ENCODE measurements at places on chromosomes 2 and 18. TPM values are rescaled to one million over a fixed set of nuclear protein-coding genes. Genes with fewer than 3 reads are reported as not detected.

DNA sequence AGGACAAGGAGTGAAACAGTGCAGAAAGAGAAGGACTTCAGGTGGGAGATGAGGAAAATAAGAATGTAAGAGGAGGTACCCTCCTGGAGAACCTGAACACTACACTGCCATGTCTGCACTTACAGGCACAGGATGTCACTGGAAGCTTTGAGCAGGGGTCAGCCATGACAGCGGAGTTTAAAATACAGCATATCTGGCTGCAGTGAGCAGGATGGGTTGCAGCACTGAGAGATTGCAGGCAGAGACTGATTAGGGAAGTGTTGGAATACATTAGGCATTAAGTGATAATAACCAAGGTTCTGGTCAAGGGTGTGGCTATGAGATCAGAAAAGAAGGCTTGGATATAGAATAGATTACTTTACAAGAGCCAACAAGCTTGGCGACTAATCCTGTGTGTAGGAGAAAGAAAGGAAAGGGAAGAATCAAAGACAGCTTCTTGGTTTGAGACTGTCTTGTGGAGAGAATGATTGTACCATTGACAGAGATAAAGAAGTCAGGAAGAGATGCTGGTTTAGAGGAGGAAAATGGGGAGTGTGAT, 171.1 kb upstream of the RBMS1 start:
- no peak overlapping the region for H3K4me3 ChIP-seq
- H3K27me3 ChIP-seq: no peaks in the 10 kb centered on the region
- no peaks in the 10 kb centered on the region for H3K4me1 ChIP-seq
- H3K27ac ChIP-seq: no peak overlapping the region

- no peaks in the 10 kb centered on the region for H3K27me3 ChIP-seq
- H3K27ac ChIP-seq: peak overlapping the region; percentile 69
- H3K36me3 ChIP-seq: no peaks in the 10 kb centered on the region
- no peak overlapping the region for H3K4me3 ChIP-seq
- H3K4me1 ChIP-seq: peaks cover 27% of the 10 kb centered on the region
- no peak for DNase-seq
These were observed 65.5 kb upstream of the PMAIP1 start for GRCh38 chr18:59834267-59834666.

DNA sequence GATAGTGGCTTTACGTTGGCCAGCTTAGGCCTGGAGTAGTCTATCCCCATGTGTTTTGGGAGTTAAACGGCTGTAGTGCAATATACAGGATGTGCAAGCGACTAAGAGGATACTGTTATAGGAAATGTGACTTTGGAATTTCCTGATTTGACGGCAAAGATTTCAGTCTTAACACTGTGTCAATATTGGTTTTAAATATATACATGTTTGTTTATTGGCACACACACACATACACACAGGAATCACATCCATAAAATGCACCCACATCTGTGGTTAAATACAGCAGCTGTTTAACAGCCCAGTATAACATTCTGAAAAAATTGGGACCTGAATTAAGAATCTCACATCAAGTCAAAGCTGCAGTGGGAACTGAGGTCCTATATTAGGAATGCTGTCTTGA, 347.1 kb downstream of the TXNL1 start:
- no peaks in the 10 kb centered on the region for H3K27me3 ChIP-seq
- no peak overlapping the region for H3K4me3 ChIP-seq
- no peak for DNase-seq
- H3K4me1 ChIP-seq: peaks cover 33% of the 10 kb centered on the region
- no peak overlapping the region for H3K27ac ChIP-seq

GRCh38 chr2:64114063-64114911, 29.9 kb downstream of the PELI1 start:
- H3K27ac ChIP-seq: peak overlapping the region; percentile 79
- H3K27me3 ChIP-seq: no peaks in the 10 kb centered on the region
- peaks cover 60% of the 10 kb centered on the region for H3K4me1 ChIP-seq

GRCh38 chr2:185291035-185291647, 447.5 kb upstream of the FSIP2 start:
- no peaks in the 10 kb centered on the region for H3K4me1 ChIP-seq
- no peaks in the 10 kb centered on the region for H3K27me3 ChIP-seq
- no peaks in the 10 kb centered on the region for H3K36me3 ChIP-seq
- DNase-seq: no peak
- no peak overlapping the region for H3K27ac ChIP-seq

GRCh38 chr2:81283081-81283480, 978.5 kb upstream of the LRRTM1 start:
- no peaks in the 10 kb centered on the region for H3K4me1 ChIP-seq
- H3K4me3 ChIP-seq: no peak overlapping the region
- H3K27me3 ChIP-seq: no peaks in the 10 kb centered on the region
- DNase-seq: no peak

DNA sequence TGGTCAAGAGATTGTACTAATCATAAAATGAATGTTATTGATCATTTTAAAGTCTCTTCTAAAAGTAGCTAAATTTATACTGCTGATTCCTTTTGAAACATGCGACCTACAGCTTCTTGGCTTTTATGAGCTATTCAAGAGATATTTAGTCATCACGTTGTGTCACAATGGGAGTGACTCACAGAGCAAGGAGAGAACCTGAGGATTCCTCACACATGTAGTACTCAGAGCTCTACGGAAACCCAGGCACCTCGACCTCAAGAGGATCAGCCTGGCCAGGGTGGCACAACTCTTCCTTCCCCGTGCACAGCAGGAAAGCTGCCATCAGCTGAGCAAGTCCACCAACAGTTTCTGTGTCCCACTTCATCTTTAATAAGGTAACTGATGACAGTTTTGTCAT, at the start of gene DHRS9:
Gene DHRS9, plus strand, starts transcription at position 223 of the 400 bp plus-strand sequence. CDS start 12,019 bp downstream, outside the sequence.
- no peak within 1 kb of the TSS for H3K4me3 ChIP-seq
- H3K27me3 ChIP-seq: no peaks in the 10 kb centered on the region
- H3K36me3 ChIP-seq: no peaks in the 10 kb centered on the region
- no peak within 1 kb of the TSS for H3K27ac ChIP-seq

DNA sequence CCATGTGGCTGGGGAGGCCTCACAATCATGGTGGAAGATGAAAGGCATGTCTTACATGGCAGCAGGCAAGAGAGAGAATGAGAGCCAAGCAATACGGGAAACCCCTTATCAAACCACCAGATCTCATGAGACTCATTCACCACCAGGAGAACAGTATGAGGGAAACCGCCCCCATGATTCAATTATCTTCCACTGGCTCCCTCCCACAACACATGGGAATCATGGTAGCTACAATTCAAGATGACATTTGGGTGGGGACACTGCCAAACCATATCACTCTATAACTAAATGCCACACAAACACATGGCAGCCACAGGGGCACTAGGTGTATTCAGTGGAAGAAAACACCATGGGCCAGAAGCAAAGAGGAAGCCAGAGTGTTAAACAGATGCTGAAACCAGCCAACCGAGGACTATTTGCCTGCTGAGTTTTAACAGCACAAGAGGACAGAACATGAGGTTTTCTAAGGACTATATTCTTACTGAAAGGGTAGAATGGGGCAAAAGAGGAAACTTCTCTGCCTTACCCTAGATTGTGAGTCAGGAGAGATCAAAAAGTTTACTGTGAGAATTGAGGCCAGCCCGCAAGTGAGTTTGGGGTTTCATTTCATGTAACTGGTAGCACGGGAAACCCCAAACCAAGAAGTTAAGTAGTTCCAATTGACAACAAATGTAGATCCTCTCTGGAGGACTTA, 49.2 kb downstream of the SIGLEC15 start:
- peak; percentile 22 for DNase-seq
- H3K4me1 ChIP-seq: peaks cover 18% of the 10 kb centered on the region
- H3K36me3 ChIP-seq: peaks cover 77% of the 10 kb centered on the region
- no peaks in the 10 kb centered on the region for H3K27me3 ChIP-seq
- peak overlapping the region; percentile 49 for H3K4me3 ChIP-seq

DNA sequence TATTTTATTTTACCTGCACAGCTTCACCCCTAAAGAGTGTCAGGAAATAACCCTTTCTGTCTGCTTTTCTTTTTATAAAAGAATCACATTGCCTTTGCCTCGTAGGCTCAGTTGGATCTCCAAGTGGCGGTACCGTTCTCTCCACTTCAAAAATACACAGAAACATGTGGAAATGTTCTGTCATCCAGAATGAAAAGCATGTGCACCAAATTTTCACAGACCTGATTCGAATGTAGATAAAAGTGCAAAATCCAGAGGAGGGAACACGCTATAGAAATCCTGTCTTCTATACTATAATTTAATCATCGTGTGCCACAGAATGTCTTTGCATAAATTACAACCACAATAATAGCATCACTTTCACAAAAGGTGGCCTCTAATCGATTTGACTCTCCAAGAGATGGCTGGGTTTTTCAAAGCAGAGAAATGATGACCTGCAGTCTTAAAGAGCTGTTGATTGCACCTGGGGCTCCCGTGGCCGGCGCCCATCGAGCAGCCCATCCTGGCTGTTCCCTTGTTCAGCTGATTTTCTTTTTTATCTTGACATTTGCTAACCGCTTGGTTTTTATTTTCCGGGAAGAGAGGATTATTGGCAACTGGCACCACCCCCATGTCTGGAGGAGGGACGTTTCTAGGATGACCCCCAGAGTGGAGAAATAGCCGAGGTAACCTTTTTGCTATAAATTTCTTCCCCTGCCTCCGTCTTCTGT, 290.2 kb downstream of the SOX11 start:
- H3K36me3 ChIP-seq: no peaks in the 10 kb centered on the region
- DNase-seq: no peak
- H3K4me3 ChIP-seq: no peak overlapping the region
- no peaks in the 10 kb centered on the region for H3K4me1 ChIP-seq

DNA sequence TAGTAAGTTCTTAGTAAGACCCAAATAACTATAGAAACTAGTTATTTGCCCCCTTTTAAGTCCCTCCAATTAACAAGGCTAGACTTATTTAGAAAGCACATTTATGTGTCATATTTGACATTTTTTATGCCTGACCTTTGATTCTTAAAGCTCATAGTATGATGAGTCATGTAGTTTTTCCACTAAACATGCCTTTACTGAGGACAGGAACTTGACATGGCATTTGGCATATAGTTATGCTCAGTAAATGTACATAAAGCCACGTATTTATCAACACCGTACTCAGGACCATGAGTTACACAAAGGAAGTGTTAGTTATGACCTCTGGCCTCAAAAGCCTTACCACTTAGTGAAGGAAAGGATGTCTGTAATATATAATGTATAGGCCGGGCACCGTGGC, 78.9 kb downstream of the GNAL start:
- no peaks in the 10 kb centered on the region for H3K36me3 ChIP-seq
- H3K4me3 ChIP-seq: no peak overlapping the region
- no peak for DNase-seq
- H3K27me3 ChIP-seq: peaks cover 8% of the 10 kb centered on the region

DNA sequence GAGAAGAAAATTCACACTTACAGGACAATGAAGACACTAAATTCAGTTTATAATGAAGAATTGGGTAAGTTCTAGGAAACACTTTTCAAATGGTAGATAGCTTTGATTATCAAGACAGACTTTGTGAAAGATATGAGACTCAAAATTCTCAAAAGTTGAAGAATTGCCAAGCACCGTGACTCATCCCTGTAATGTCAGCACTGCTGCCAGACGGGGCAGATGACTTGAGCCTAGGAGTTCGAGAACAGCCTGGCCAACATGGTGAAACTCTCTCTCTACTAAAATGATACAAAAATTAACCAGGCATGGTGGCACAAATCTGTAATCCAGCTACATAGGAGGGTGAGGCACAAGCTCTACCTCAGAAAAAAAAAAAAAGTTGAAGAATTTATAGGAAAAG, 1820.1 kb upstream of the LRRTM1 start:
- no peaks in the 10 kb centered on the region for H3K4me1 ChIP-seq
- H3K4me3 ChIP-seq: no peak overlapping the region
- H3K27me3 ChIP-seq: no peaks in the 10 kb centered on the region
- H3K27ac ChIP-seq: no peak overlapping the region
- H3K36me3 ChIP-seq: no peaks in the 10 kb centered on the region
- DNase-seq: no peak

DNA sequence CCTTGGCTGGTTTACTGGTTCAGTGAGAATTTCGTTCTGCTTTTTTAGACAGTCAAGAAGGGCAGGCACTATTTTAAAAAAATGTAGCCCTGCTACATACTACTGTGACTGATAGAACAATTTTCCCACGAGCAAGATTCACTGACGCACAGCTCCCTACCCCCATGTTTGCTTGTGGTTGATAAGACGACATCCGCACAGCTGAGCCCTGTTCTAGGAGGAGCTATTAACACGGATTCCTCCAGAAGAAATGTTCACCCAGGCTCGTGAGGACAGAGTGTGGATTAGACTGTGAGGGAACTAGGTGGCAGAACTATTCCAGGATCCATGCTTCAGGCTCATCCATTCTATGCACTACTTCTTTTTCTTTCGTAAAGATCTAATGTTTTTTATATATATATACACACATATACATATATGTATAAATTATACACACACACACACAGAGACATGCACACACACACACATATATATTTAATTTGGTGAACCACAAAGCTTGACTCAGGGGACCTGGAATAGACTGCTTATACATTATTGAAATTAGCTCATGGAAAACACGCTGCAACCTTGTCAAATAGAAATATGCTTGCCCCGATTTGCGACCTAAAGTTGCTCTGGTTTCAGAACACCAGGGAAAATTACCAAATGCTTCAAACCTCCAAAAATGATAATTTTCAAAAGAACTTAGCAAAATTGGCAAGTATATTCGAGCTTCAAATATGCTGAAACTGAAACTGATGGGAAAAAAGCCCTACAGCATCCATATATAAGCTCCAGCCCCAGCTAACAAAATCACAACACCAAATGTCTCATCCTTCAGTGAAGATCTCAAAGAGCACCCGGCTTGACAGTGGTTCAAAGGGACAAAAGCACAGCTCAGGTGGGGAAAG, 370.4 kb downstream of the SOCS6 start:
- H3K27ac ChIP-seq: no peak overlapping the region
- H3K36me3 ChIP-seq: no peaks in the 10 kb centered on the region
- H3K27me3 ChIP-seq: no peaks in the 10 kb centered on the region
- H3K4me3 ChIP-seq: no peak overlapping the region
- H3K4me1 ChIP-seq: peaks cover 3% of the 10 kb centered on the region
- DNase-seq: no peak

GRCh38 chr2:176001281-176001915, 669 bp downstream of the LNPK start:
- DNase-seq: no peak
- peaks cover 16% of the 10 kb centered on the region for H3K4me1 ChIP-seq
- peaks cover 3% of the 10 kb centered on the region for H3K36me3 ChIP-seq
- H3K27ac ChIP-seq: peak overlapping the region; percentile 31

DNA sequence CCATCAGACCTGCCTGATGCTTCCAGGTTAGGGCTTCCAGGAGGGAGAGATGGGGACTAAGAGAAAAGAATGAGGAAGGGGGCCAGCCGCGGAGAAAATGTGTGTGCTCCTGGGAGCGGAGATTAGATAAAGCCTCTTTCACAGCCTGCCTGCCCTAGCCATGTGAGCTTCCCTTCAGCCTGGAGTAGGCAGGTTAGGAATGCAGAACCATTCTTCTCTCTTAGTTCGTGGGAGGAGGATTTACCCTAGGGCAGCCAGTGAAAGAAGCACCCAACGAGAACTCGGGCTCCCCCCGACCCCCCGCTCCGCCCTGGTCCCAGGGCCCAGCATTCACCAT, 36.1 kb downstream of the POMC start:
- peak overlapping the region; percentile 75 for H3K4me3 ChIP-seq
- peaks cover 15% of the 10 kb centered on the region for H3K4me1 ChIP-seq
- no peak for DNase-seq
- H3K27ac ChIP-seq: no peak overlapping the region
- peaks cover 48% of the 10 kb centered on the region for H3K27me3 ChIP-seq

- DNase-seq: no peak
- peaks cover 14% of the 10 kb centered on the region for H3K27me3 ChIP-seq
- H3K27ac ChIP-seq: no peak overlapping the region
- no peaks in the 10 kb centered on the region for H3K36me3 ChIP-seq
- no peak overlapping the region for H3K4me3 ChIP-seq
These were observed 95.3 kb downstream of the MREG start for GRCh38 chr2:215917953-215918620.

The REG3A gene
- not detected for total RNA-seq

The MARS2 gene
- 14.6 TPM for total RNA-seq

The CHRNA1 gene
- not detected for total RNA-seq

The C2orf78 gene
- not detected for total RNA-seq

The CLEC4F gene
- total RNA-seq: not detected

The GPR45 gene
- not detected for total RNA-seq

The IL1R2 gene
- not detected for total RNA-seq
